ENCODE measurements at places on chromosomes 1 and 21. TPM values are rescaled to one million over a fixed set of nuclear protein-coding genes. Genes with fewer than 3 reads are reported as not detected.

- no peak for DNase-seq
Observed at GRCh38 chr1:20362856-20363255, 72.2 kb downstream of the VWA5B1 start.

The DLGAP3 gene
- under 0.01 TPM for total RNA-seq

The CD55 gene
- total RNA-seq: 99.6 TPM

- no peak for DNase-seq
Observed at GRCh38 chr21:38645282-38645681, 147.0 kb upstream of the ERG start.

DNA sequence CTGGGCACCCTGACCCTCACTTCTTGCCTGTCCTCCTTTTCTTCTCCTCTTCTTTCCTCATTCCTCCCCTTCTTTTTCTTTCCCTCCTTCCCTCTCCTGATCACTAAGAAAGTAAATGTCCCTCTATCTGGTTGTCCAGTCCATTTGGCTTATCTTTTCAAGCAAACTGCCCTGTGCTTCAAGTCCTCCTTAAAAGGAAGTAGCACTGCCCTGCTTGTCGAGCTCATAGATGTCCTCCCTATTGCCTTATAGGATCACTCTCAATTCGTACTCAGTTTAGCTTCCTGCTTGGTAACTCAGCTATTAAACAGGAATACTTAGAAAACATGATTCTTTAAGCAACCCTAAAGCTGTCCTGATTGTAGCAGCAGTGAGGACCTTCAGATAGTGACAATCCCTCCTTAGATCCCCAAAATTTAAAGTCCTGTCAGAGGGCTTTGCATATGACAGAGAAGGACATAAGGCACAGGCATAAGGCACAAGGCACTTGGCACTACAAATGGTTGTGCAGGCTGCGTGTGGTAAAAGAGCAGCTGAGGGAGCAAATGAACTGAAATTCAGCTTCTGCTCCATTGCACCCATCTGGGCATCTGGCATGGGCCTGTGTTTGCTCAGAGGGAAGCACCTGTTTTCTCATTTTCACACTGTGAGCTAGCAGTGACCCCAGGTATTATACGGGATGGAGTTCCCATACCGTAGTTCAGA is 26.1 kb upstream of the SLAMF6 start:
- no peak for DNase-seq

DNA sequence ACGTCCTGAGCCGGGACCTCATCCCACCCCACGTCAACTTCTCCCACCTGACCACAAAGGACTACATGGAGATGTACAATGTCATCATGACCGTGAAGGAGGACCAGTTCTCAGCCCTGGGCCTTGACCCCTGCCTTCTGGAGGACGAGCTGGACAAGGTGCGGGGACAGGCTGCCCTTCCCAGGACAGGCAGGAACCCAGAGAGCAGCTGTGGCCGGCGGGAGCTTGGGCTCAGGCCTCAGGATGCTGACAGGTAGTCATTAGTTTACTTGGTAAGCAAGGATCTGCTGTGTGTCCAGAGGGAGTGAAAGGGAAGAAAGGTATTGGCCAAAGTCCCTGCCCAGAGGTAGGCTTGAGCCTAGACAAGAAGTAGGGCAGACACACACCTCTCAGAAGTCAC is 17.6 kb upstream of the KCNC4 start:
- no peak for DNase-seq

DNA sequence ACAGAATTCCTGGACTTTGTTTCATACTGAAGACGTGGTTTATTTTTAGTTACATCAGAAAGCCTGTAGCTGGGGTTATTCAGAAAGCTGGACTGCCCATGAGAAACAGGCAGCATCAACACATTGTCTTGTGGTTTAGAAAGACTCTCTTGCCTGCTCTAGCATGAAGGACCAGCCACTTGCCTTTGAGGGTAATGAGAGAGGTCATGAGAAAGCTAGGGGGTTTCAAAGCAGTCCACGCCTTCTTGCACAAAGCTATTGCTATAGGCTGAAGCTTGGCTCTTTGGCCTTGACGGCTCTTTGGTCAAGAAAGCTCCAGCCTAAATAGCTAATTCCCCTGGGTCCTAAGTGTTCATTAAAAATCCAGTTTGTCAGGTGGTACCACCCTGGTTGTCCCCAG is 208.1 kb downstream of the PRDM2 start:
- no peak for DNase-seq

- DNase-seq: no peak
Observed at GRCh38 chr1:111672331-111672730, 52.7 kb downstream of the RAP1A start.

DNA sequence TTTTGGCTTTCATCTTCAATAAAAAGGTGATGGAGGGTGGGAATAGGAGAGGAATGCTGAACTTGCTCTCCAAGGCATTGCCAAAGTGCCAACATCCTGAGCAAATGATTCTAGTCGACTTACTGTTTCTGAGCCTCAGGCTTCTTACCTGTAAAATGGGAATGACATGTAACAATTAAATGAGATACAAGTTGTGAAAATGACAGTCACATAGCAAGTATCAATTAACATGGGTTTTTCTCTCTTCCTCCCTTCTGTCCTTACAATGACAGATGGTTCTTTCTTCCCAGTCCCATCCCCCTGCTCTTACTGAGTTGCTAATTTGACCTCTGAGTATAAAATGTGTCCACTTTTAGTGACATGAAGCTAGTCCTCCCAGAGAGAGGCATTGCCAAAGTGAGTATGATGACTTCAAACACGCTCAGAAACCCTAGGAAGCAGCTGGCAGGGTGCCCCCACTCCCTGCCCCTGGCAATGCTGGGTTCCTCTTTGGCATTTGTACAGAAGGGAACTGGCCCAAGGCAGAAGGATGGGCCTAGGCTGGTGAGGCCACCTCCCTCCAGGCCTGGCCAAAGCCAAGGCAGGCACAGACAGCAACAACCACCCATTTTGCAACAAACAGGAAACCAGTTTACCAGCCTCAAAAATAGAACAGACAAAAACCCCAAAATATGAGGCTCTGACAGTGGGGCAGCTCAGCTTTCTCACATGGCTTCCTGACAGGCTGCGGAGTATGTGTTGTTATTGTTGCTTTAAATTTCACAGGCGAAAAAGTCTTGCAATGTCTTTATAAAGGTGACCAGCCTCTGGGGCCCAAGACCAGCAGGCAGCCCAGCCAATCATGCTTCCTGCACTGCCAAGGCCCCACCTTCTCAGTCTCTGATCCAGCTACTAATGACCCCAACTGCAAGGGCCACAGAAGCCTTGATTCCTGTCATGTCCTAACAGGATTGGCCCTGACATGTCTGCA is 115.9 kb downstream of the HIVEP3 start:
- no peak for DNase-seq

DNA sequence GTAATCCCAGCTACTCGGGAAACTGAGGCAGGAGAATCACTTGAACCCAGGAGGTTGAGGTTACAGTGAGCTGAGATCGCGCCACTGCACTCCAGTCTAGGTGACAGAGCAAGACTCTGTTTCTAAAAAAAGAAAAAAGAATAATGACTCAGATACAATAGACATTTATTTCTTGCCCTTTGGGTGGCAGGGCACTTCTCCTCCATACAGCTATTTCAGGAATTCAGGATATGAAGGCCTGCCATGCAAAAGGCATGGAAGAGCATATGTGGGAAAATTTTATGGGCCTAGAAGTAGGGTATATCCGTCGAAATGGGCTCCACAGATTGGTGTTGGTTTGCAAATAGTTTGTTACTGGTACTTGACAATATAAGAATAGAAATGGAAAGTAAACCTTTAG is 20.2 kb upstream of the POGZ start:
- DNase-seq: no peak

GRCh38 chr1:241034203-241034936 is 322.6 kb downstream of the RGS7 start:
- DNase-seq: no peak

DNA sequence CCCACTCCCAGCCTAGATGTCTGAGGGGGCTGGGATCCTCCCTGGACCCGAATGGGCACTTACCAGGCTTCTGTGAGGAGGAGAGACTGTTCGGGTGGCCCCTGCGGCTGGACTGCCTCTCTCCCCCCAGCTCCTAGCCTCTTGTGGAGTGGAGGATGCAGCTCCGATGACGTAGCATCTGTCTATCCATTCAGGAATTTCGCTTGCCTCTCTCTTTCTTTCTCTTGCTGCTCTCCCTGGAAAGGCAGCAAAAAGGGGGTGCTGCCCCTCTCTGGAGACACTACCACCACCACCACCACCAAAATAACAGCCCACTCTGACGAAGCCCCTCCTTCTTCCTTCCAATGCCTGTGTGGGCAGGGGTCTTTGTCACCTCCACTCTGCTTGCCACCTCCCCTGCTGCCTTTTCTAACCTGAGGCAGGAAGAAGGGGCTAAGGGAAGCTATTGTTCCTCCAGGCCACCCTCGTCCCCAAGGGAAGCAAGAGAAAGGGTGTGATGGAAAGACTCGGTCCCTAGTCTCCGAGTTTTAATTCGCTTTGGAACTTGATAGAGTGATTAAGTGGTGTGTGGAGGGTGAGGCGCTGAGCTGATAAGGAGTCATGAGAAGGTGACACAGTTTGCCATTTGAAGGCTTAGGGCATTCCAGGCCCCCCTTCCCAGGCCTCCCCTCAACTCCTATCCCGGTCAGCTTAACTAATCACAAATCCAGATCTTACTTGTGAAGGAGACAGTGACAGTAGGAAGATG is 60.5 kb downstream of the RHBG start:
- DNase-seq: no peak

The MYOM3 gene
- not detected for total RNA-seq

GRCh38 chr1:228346731-228347130 is 59.9 kb downstream of the TRIM11 start:
- no peak for DNase-seq

The MEX3A gene
- 3.6 TPM for total RNA-seq

- no peak for DNase-seq
Observed at GRCh38 chr1:171185091-171185490, at the start of gene FMO2. Gene FMO2 (plus strand): TSS chr1:171185300. CDS start chr1:171185714, 414 bp downstream.

DNA sequence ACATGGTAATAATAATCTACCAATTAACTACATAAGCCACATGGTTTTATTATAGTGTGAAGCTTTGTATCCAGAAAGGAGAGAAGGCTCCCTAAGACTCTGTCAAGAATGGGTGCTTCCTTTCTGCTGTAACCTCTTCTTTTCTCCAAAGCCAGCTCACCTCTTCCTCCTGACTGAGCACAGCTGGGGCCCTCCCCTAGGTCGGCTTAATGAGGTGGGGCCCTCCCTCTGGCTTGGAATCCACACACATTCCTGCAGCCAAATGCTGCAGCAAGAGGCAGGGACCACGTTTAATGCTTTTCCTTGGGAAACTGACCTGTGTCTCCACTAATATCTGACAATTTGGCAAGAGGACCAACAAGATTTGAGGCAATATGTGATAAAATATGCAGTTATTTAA is 94.8 kb downstream of the DSCAM start:
- no peak for DNase-seq

The DMRTA2 gene
- not detected for total RNA-seq

DNA sequence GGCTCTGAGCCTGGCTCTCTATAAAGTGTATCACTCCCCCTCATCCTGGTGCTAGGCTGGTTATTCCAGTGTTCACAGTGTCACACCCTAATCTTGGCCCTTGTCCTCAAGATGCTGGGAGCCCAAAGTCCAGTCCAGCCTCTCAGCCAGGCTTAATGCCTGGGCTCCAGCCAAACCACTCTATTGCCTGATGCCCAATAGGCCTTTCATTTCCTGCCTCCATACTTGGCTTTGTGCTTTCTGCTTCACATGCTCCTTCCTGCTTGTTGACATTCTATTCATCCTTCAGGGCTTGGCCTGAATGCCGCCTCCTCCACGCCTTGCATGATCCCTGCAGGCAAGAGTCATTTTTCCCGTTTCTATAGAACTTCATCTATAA is 1.7 kb downstream of the KLHDC8A start:
- no peak for DNase-seq

The CD53 gene
- not detected for total RNA-seq

The SPATA21 gene
- total RNA-seq: not detected

GRCh38 chr1:235791532-235792060 is 75.1 kb downstream of the LYST start:
- no peak for DNase-seq

- no peak for DNase-seq
Observed at GRCh38 chr1:100313382-100313781, 38.9 kb upstream of the CDC14A start.

- DNase-seq: no peak
Observed at GRCh38 chr1:105585791-105586190, 1470.7 kb upstream of the PRMT6 start.

The TEX38 gene
- not detected for total RNA-seq

DNA sequence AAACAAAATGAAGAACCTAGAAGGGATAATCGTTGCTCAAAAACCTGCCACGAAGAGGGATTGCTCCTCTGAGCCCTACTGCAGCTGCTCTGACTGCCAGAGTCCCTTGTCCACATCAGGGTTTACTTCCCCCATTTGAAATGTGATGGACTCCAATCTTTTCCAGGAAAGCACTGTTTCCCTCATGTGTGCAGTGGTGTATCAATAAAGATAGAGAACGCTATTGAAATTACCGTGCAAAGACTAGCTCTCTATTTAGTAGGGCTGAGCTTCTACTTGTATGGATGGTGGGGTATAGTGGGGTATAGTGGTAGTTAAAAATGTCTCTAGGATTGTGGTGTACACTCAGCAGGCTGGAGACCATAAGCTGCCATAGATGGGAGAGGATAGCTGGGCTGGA is 3.7 kb downstream of the TMCO2 start:
- no peak for DNase-seq

DNA sequence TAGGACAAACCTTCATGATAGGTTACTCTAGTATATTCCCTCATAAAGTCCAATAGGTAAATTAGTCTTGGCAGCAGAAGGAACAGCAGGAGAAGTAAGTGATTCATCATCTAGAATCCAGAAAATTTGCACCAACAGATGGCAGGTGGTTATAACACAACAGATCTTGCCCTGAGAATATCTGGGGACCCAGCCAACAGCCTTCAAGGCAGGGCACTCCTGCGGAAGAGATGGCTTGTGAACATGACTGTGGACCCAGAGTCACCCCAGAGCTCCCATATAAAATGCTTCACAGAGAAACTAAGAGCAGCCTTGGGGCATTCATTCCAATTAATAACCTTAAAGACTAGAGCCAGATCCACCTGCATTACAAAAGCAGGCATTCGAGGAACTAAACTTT is 7.9 kb upstream of the PLA2G2C start:
- no peak for DNase-seq

The CELA3A gene
- total RNA-seq: not detected

Data from dermis microvascular lymphatic vessel endothelial cell (primary cell).